Germinal center (tissue), 1 donor: ENCODE measurements at places on chromosomes 1 and 21.

DNA sequence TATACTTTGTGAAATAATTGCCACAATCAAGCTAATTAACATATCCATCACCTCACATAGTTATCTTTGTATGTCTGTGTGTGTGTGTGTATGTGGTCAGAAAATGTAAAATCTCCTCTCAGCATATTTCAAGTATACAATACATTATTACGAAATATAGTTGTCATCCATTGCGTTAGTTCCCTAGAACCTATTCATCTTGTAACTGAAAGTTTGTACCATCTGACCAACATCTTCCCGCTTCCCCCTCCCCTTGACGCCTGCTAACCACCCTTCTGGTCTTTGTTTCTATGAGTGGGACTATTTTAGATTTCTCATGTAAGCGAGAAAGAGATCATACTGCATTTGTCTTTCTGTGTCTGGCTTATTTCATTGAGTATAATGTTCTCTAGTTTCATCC, 455.3 kb downstream of the KCNT2 start:
- no peak for DNase-seq

- DNase-seq = no peak
Measured at GRCh38 chr1:46488343-46489168, 1.1 kb upstream of the DMBX1 start.

GRCh38 chr1:113205980-113206766, 133.2 kb downstream of the LRIG2 start:
- DNase-seq = no peak

DNA sequence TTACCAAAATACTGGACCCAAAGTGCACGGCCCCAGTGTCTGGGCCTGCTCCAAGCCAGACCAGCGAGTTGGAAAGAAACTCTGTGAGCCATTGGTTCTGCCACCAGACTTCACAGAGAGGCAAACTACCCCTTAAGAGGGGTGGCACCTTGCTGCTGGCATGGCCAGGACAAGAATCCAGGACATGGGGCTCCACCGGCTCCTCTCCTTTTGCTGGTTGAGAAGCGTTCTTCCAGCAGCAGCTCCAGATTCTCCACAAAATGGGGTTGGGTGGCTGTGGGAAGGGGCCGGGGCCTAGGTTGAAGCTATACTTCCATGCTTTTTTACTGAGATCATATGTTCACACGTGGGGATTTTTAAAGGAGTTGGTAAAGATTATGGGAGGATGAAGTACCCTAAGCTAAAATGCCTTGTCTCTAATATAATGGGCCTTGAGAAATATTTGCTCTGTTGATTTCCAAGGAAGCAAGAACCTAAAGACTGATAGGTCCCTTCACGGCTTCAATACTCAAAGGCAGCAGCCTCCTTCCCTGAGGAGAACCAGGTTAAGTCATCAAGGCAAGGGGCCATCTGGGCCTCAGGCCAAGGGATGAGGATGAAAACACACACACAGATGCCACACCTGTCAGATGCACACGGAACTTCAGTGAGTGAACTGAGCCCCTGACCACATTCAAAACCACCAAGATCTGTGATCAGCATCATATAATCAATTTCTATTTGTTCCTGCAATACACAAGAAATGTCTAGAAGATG, 3.1 kb downstream of the C1orf198 start:
- DNase-seq = no peak

- no peak for DNase-seq
Measured at GRCh38 chr1:119081700-119082099, 58.8 kb downstream of the WARS2 start.

- DNase-seq = no peak
Measured at GRCh38 chr21:27306206-27306605, 339.3 kb upstream of the ADAMTS5 start.

DNA sequence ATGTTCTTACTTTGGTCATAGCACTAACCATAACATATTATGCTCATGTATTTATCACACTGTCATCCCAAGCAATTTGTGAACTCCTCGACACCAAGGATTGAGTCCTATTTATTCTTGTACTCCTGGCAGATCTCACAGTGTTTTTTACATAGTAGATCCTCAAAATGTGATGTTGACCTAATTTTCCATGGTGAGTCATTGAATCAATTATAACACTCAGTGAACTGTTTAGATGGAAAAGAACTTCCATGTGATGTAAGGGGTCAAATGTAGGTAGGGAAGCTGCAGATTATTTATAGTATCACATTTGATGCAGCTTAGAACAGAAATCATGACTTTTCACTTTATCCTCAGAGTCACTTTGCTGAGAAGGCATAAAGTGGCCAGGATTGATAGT, 281.9 kb upstream of the ADAMTS5 start:
- DNase-seq = no peak

- DNase-seq = no peak
Measured at GRCh38 chr1:191151321-191151807, 673.7 kb upstream of the BRINP3 start.
